ENCODE measurements at places on chromosomes 11 and 22. TPM values are rescaled to one million over a fixed set of nuclear protein-coding genes. Genes with fewer than 3 reads are reported as not detected.

- no peak overlapping the region for H3K4me3 ChIP-seq
- no peaks in the 10 kb centered on the region for H3K36me3 ChIP-seq
- DNase-seq: no peak
- H3K4me1 ChIP-seq: peaks cover 17% of the 10 kb centered on the region
These were observed 91.2 kb downstream of the RPS6KA4 start for GRCh38 chr11:64450168-64450560.

DNA sequence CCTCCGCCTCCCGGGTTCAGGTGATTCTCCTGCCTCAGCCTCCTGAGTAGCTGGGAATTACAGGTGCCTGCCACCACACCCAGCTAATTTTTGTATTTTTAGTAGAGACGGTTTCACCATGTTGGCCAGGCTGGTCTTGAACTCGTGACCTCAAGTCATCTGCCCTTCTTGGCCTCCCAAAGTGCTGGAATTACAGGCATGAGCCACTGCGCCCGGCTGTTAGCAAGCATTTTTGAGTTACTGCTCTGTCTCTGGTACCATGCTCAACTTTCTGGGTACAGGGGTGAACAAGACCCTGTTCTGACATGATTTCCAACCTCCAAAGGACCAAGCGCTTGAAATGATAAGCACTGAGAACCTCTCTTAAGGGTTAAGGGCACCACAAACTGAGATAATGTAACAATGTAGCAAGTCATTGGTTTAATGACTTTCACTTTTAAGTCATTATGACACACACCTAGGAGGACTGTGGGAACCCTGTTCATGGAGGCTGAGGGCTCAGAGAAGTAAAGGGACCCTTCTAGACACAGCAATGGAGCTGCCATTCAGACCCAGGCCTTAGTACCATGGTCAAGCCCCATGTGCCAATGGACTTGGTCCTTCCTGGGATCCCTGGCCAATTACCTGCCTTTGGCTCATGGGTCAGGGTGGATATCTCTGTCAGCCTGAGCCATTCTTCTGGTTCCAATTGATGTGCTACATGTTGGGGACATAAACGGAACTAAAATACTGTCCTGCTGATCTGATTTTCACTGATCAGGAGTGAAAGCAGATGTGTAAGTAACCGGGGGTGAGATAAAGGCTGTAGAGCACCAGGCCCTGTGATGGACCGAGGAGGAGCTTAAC, 11.6 kb downstream of the SLC3A2 start:
- H3K27ac ChIP-seq: no peak overlapping the region
- no peak overlapping the region for H3K4me3 ChIP-seq
- peaks cover 19% of the 10 kb centered on the region for H3K36me3 ChIP-seq
- peaks cover 5% of the 10 kb centered on the region for H3K27me3 ChIP-seq

DNA sequence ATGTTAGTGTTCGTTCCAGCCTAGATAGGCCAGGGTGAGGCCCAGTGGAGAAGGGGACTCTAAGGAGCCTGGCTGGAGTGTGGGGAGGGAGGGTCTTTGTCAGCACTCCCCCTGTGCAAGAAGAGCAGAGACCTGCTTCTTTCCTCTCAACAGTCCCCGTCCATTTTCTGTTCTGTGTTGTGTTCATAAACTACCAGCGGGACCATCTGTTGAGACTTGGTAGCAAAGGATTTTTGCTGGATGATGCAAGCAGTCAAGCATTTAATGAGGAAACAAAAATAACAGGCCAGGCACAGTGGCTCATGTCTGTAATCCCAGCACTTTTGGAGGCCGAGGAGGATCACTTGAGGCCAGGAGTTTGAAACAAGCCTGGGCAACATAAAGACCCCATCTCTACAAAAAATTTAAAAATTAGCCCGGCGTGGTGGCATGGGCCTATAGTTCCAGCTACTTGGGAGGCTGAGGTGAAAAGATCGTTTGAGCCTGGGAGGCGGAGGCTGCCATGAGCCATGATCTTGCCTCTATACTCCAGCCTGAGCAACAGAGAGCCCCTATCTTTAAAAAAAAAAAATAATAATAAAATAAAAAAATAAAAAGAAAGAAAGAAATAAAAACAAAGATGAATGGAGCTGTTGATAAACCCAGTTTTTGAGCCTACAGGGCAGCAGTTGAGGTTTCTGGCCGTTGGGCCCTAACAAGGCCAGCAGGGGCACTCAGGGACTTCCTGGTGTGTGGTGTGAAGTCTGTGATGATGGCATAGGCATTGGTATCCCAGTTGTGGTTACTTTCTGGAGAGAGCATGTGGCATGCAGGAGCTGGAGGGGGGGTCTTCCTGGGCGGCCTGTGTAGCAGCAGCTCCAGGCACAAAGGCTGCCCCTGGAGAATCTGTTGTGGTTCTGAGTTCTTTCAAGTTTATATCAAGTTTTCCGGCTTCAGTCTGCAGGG, 1.7 kb upstream of the TXNRD2 start:
- DNase-seq: no peak
- H3K36me3 ChIP-seq: peaks cover 4% of the 10 kb centered on the region
- peak overlapping the region; percentile 96 for H3K27ac ChIP-seq
- peaks cover 31% of the 10 kb centered on the region for H3K4me1 ChIP-seq

GRCh38 chr11:76678321-76678720, 7.8 kb upstream of the LRRC32 start:
- DNase-seq: no peak
- H3K4me3 ChIP-seq: no peak overlapping the region
- H3K27ac ChIP-seq: peak overlapping the region; percentile 34
- peaks cover 22% of the 10 kb centered on the region for H3K4me1 ChIP-seq
- peaks cover 11% of the 10 kb centered on the region for H3K27me3 ChIP-seq

Gene C11orf21
- 49.2 TPM for total RNA-seq

Gene ACTN3
- 0.40 TPM for total RNA-seq

Gene SPTBN2
- 0.41 TPM for total RNA-seq

Gene LARGE1
- 0.58 TPM for total RNA-seq

All from activated CD8-positive, alpha-beta memory T cell treated with anti-CD3 and anti-CD28 coated beads, Interleukin-2, amount 10 ng/mL, durations not matched to agents 7 days and 5 days (primary cell).